ENCODE measurements at places on chromosomes 1 and 21.

GRCh38 chr1:74812180-74812541, 79.2 kb downstream of the TYW3 start:
- DNase-seq, result no peak

- DNase-seq, result peak; percentile 89
Measured at GRCh38 chr1:229258031-229258756, 12.7 kb upstream of the RAB4A start.

DNA sequence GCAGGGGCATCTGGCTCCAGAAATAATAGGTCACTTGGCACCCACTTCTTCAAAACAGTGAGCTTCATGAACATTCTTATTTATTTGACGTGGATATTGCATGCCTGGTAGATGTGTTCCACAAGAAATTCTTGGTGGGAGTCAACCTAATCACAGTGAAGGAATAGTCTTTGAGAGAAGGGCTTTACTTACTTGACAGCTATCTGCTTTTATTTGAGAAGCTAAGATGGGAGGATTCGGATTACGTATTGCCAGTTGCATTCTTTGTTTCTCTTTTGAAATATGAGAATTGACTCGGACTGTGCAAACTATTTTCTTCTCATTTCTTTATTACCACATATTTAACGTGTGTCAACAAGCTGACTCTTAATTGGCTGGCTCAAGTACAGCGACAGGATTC, 117.2 kb downstream of the FASLG start:
- no peak for DNase-seq

GRCh38 chr1:76496871-76497270, 370.4 kb upstream of the ST6GALNAC5 start:
- DNase-seq, result no peak

DNA sequence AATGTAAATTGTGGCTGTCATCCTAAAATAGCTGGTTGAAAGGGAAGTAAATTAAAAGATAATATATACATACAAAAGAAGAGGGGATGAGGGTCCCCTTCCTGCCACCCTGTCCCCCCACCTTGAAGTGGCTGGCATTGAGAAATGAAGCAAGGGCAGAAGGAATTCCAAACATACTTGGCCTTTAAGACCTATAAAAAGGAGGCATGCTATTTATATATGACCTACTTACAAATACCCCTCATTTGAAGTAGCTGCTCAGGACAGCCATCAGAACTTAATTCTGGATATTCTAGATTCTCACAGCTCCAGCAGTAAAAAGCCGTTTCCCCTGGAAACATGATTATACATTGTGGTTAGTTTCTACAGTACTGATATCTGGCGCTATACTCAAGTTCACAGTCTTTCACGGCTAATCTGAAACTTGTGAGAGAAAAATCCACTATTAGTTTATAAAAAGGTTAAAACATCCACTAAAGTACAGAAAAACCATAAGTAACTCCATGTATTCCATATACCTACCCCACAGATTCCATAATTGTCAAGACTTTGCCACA, 9.6 kb upstream of the MAP10 start:
- no peak for DNase-seq

DNA sequence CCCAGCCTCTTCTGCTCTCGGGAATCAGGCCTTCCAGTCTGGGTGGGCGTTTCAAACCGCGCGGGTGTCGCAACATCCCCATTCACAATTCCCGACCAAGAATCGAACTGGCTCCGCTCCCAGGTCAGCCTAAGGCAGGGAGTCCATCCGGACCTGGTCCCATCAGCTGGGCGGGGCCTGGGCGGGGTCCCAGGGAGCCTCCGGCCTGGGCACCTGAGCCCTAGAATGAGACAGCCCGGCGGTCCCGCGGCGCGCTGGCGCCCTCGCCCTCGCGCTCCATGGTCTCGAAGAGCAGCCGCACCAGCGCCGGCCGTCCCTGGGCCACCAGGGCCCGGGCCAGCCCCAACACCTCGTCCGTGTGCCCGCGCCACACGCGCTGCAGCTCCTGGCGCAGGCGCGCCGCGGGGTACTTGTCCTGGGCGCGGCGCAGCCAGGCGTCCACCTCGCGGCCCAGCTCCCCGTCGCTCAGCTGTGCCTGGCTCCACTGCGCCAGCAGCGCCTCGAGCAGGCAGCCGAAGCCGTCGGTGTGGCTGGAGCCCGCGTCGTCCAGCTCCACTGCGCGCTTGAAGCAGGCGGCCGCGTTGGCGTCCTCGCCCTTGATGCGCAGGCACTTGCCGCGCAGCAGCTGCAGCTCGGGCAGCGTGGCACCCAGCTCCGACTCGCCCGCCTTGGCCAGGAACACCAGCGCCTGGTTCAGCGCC, 16.9 kb upstream of the PARS2 start:
- DNase-seq, result peak; percentile 67

DNA sequence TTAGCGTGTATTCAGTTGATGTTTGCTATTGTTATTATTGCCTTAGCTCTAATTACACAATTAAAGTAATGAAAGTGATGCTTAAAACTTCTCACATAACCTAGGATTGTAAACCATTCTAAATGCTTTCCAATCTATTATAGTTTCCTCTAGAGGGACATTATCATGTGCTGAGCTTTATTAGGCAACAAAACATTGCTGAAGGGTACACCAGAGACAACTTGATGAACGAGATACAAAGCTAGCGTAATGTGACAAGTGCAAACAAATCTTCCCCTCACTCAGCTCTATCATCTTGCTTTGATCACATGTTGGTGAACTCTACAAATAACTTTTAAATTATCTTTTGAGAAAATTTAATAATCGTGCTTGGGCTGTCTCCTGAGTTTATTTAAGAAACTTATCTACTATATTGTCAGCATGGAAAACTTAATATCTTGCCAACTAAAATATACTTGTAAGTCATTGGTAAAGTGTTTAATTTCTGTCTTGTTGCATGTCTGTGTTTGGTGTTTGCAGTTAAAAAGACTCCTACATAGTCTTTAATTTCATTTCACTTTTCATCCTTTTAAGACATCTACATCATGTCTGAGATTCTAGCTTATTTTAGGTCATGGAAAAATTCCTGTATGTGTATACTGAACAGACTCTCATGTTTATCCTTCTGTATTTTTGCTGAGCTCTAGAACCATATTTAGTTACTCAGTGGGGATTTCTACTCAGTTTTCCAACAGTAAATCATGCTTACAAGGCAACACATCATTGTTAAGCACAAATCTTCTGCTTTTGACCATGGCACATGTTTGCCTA, 104.2 kb upstream of the ADAMTS5 start:
- DNase-seq, result no peak

DNA sequence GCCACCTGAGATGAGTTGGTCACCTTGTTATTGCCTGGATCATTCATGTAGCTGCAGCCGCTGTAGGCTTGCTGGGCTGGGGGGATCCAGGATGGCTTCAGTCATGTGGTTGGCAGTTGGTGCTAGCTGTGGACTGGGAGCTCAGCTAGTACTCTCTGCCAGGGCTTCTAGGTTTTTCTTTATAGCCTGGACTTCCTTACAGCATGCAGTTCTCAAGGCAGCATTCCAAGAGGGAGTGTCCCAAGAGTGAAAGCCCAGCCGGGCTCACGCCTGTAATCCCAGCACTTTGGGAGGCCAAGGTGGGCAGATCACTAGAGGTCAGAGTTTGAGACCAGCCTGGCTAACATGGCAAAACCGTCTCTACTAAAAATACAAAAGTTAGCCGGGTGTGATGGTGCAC, 23.7 kb upstream of the ACTL8 start:
- no peak for DNase-seq

DNA sequence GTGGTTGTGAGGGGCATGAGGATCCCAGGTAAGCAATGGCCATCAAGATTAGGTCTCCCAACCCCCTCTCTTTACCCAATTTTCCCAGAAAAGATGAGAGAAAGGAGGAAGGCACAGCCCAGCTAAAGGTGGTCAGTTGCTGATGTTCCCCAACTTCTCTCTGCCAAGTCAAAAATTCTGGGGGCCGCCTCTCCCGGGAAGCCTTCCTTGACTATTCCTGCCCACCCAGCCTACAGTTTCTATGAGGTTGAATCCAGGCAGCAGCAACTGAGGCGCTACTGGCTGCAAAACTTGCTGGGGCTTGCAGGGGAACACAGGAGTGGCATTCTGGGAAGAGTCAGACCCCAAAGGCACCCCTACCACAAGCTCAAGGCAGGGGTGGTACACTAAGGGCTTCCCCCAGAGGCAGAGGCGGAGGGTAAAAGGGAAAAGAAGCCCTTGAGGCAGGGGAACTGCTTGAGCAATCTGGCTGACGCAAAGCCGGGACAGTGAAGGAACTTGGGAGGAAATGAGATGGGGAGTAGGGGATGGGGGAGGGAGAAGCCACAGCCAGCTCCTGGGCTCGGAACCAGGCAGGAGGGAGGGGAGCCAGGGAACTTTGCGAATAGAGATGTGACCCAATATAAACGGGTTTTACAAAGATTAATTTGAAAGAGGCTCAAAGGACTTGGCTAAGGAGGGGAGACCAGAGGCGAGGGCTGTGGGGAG, 31.2 kb downstream of the SDC3 start:
- no peak for DNase-seq

GRCh38 chr1:155989242-155990004, 11.1 kb upstream of the ARHGEF2 start:
- peak; percentile 92 for DNase-seq

DNA sequence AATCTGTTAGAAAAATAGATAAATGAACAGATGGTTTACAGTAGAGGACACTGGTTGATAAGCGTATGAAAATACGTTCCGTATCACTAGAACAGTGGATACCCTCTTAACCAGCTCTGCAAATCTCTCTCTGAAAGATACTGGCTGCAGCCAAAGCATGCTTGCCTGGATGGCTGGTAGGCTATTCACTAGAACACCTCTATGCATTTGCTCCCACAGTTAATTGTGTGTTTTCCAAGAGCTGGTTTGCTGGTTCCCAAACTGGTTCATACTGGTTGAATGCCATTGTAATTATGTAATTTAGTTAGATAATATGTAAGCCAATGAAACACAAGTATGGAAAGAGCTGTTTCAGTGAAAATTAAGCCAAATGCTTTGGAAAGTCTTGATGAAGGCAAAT, 126.6 kb downstream of the C1orf21 start:
- DNase-seq, result no peak

- peak; percentile 75 for DNase-seq
Measured at GRCh38 chr1:217135569-217135915, 412.3 kb upstream of the ESRRG start.

GRCh38 chr1:38834937-38835827, 24.4 kb downstream of the RRAGC start:
- DNase-seq, result peak; percentile 96

- peak; percentile 48 for DNase-seq
Measured at GRCh38 chr1:3671371-3672180, 19.3 kb downstream of the TP73 start.

DNA sequence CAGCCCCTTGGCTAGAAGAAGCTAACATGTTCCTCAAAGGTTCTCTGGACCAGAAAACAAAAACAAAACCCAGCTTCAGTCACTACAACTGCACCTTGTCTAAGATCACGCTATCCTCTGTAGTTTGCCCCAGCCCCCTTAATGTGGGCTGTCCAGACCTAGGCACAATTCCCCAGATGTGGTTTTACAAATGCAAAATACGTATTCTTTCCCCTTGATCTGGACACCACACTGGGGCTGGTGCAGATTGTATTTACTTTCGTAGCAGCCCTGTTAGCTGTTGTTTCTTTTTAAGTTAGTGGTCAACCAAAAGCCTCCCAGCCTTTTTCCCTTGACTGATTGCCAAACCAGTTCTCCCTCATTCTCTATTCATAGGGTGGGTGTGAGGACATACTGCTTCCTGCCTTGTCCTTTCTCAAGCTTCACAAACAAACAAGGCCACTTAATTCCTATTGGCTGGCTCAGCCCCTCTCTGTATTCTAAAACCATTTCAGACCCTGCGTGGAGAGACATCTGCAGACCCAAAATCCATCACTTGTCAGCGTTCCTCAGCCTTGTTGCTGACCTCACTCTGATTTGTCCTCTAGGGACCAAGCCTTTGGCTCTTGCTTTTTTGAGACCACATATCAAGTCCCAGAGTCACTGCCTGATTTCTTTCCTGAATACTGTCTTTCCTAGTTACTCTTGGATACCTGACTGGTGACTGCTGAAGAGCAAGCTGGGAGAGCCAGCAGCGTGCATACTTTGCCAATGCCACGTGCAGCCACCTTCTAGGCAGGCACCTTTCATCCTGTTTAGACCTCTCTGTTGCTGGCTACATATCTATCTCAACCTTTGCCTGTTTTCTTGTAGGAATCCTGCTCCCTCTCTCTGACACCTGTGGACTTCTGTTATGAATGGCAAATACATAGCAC, 96.4 kb upstream of the RAB3GAP2 start:
- DNase-seq, result peak; percentile 22

DNA sequence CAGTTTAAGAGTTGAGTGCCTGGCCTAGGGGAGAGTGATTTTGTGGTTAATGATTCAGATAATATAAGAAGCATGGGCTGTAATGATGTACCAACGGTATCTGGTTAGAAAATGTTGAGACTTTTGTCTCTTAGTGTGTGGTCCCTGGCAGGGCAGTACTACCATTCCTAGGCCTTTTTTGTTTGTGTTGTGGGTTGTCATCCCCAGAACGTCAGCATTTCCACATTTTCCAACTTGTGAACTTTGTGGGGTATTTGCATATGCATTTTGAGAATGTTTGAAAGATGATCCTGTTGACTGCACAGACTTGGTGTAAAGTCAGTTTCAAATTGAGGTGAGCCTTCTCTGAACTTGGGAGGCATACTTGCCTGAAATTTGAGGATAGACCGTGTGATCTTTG, 11.4 kb downstream of the NEK7 start:
- DNase-seq, result no peak

DNA sequence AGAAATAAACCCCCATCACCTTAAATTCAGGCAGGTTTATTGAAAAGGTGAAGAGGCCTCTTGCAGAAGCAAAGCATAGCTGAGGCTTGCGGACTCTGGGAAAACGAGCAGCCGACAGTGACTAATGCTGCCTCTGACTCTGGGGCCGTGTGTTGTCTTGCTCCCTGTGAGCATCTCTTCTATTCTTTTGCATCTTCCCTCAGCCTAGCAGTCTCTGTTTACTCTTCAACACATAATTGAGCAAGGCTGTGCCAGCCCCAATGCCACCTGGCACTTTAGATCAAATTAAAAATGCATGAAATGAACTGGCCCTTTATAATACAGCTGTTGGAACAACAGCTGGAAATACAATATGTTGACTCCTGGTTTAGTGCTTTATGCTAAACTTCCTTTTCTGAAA, 18.4 kb upstream of the REG4 start:
- peak; percentile 17 for DNase-seq

- DNase-seq, result peak; percentile 61
Measured at GRCh38 chr1:110765640-110766335, 91.0 kb upstream of the KCNA3 start.

GRCh38 chr1:225886159-225887029, 2.6 kb downstream of the LEFTY1 start:
- DNase-seq, result no peak

- no peak for DNase-seq
Measured at GRCh38 chr1:78619446-78619802, 824 bp upstream of the IFI44L start.

DNA sequence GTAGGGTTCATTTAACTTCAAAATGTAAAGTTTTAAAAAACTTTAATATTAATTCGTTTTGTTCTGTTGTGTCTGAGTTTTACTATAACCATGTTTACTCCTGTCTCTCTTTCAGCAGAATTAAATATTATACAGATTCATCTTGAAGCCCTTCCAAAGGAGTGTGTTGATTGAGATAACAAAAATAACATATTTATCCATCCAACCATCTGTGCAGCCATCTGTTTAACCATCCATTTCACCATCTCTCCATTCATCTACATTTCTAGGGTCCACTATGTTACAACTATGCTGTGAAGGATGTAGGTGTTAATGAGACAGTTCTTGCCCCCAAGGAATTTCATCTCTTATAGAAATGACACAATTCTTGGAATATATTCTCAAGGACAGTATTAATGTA, 36.0 kb upstream of the GNG12 start:
- no peak for DNase-seq
